ENCODE measurements at places on chromosomes 12 and 14.

DNA sequence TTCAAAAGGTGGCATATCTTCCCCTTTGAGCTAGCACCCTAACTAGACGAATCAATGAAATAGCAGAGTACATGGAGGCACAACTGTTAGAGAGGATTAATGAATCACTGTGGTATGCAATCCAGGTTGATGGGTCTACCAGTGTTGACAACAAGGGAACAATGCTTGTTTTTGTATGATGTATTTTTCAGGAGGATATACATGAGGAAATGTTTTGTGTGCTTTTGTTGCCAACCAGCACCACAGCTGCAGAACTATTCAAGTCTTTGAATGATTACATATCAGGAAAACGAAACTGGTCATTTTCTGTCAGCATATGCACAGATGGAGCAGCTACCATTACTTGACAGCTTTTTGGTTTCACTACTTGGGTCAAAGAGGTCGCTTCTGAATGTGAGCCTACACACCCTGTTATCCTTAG is 142.6 kb downstream of the GPHN start:
- no peak for DNase-seq

GRCh38 chr12:106227641-106228319 is 20.0 kb downstream of the CKAP4 start:
- DNase-seq = no peak

GRCh38 chr14:35999294-35999693 is 173.2 kb downstream of the BRMS1L start:
- no peak for DNase-seq

- no peak for DNase-seq
Observed at GRCh38 chr12:33759279-33759678, 263.0 kb upstream of the ALG10 start.

DNA sequence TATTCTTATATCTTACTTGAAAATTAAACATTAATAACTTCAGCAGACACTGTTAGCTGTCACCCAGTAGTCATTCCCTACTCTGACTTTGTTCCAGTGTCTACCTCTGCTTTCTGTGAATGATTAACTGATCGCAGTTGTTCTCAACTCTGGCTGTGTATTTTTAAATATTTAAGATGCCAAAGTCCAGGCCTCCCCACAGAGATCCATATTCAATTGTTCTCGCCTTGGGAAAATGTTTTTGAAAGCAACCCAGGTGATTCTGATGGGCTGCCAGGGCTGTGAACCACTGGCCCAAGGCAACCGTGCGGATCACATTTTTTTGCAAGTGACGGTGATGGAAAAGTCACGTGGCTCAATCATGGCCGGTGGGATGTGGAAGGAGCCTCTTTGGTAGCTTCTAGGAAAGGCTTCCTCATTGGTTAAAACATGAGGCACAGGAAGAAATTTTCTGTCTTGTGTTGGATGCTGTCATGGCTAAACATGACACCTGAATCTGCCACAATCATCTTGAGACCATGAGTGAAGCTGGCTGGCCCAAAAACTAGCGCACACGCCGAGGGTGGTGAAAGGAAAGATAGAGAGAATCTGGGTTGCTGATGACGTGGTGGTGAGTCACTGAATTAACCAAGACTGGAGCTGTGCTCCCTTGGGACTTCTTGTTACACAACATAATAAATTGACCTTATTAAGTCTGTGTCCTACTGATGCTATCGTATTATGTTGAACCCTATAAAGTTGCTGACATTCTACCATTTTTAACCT is 37.2 kb downstream of the RDH12 start:
- no peak for DNase-seq

- no peak for DNase-seq
Observed at GRCh38 chr14:41299924-41300323, 306.8 kb upstream of the LRFN5 start.

GRCh38 chr12:5954661-5955060 is 9.6 kb upstream of the ANO2 start:
- no peak for DNase-seq

- DNase-seq = no peak
Observed at GRCh38 chr14:99476864-99477263, 3.8 kb downstream of the SETD3 start.

- no peak for DNase-seq
Observed at GRCh38 chr12:8987163-8987562, 2.2 kb upstream of the KLRG1 start.

GRCh38 chr14:102318781-102319276 is 717 bp upstream of the ZNF839 start:
- DNase-seq = no peak

DNA sequence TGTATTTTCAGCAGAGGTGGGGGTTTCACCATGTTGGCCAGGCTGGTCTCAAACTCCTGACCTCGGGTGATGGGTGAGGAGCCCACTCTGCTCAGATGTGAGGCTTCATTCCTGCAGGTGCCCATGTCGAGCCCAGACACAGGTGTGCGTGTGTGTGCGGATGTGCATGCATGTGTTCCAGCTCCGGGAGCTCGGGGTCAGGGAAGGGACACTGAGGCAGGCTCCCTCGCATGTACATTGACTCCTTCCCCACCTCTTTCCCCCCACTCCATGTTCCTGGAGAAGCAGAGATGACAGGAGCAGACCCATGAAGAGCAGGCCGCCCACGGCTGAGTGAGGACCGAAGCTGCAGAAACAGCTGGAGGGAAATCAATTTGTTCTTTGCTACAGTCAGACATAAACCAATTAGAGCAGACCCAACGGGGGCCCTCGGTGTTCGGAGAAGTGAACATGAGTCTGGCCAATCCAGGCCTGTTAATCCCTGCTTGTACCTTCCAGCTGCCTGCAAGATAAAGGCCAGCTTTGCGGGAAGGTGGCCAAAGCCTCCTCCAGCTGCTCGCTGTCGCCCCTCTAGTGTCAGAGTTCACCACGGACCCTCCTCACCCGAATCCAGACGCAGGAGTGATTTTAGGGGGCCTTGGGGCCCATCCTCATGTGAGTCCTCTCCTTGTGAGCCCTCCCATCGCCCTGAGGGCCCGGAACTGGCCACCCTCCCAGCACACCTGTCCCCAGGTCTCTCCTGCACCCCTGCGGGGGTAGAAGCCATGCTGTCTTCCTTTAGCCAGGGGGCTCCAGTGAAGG is 321.0 kb upstream of the RTL1 start:
- no peak for DNase-seq

GRCh38 chr12:77575376-77575919 is 255.2 kb upstream of the NAV3 start:
- DNase-seq = no peak

Measured in amygdala (tissue), 56 donors.